NCI-H1105 (cell line): ENCODE measurements at places on chromosomes 1 and 21.

DNA sequence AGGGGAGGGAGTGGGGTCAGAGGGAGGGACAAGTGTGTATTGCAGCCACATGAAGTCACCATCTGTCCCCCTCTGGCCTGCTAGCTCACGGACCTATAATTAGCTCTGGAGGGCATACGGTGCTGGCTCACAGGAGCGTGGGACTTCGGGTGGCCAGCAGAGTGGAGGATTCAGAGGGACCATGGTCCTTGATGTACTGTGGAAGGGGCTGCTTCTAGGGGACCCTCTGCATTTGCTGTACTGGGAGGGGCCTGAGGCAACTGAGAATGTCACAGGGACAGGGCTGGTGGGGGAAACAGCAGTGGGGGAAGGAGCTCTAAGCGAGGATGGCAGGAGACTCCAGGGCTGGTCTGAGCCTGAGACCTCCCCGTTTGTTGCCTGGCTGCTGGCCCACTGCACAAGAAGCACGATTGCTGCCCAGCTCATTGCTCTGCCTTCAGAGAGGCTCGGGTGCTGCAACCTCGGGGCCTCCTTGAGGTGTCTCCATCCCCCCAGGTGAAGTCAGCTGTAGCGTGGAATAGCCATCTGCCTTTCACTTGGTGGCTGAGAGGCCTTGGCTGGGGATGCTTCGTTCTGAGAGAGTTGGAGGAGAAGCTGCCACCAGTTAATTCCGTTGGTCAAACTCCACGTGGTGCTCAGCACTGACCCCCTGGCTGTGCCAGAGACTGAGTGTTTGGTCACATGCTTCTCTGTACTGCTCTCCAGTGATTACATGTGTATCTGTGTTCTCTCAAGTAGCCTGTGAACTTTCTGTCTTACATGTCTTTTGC is 2.7 kb downstream of the PPFIA4 start:
- DNase-seq: no peak

DNA sequence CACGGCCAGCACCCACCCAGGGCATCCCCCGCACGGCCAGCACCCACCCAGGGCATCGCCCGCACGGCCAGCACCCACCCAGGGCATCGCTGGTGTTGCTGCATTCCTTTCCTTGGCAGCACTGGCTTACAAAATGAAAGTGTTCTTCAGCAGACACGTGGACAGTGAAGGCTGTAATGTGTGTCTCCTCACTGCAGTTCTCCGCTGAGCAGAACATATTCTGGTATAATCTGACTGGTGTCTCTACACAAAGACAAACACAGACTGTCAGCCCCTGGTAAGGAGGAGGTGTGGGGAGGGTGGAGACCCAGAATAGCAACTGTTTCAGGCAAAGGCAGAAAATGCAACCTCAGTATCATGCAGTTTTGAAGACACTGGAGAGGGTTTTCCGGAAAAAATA is 7.3 kb downstream of the LYPD8 start:
- DNase-seq: no peak

- DNase-seq: no peak
Observed at GRCh38 chr1:163187849-163188248, 14.9 kb downstream of the RGS5 start.

DNA sequence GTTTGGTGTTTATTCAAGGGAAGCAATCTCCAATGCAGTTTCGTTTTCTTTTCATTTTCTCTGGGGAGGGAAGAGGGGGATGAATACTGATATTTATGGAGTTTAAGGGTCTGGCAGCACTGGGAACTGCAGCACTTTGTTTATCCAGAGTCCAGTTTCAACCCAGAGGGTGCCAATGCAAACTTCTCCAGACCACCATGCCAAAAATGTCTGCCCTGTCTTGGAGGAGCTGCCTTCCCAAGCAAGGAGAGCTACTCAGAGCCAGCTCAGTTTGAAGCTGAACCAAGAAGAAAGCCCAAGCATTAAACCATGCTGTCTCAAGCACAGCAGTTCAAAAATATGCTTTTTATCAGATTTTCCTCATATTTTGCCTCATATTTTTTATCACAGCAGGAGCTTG is 589.7 kb downstream of the LMO4 start:
- DNase-seq: no peak

GRCh38 chr1:237931581-237931980 is 40.9 kb upstream of the ZP4 start:
- no peak for DNase-seq

GRCh38 chr1:202349206-202349928 is 868 bp downstream of the PPP1R12B start:
- DNase-seq: no peak

DNA sequence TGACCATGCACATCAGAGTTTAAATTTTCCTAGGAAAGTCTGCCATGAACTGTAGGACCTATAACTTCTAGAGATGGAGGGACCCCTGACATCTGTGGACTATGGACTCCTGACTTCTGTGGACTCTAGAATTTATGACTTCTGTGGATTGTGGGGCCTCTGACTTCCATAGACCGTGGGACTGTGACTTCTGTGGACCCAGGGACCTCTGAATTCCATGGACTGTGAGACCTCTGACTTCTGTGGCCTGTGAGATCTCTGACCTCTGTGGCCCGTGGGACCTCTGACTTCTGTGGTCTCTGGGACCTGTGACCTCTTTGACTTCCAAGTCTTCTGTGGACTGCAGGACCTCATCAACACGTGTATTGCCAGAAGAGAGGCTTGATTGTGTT is 36.7 kb downstream of the PEX14 start:
- no peak for DNase-seq

DNA sequence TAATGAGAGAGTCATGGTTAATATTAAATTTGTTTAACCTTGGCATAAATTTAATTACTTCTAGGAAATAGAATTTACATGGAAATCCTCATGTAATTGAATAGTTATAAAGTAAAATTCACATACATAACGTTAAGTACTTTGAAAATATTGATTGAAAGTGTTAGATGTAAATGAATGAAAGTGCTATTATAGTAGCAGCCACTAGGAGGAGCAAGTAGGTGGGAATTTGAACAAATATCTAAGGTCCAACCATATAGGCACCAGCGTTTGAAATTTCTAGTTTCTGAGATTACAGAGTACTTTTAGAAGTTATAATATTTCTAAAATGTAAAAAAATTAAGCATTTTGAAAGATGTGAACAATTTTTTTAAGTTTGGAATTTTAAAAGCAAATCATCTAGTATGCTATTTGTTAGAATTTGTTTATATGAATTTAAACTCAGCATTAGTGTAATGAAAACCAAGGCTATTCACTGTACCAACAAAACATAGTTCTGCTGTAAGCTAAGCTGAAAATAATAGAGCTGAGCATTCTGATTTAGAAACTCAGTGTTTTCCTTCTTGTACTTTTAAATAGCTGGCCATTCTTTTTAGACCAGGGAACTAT is 3.3 kb downstream of the B3GALT2 start:
- peak; percentile 38 for DNase-seq

GRCh38 chr1:48027533-48027835 is 30.3 kb upstream of the TRABD2B start:
- no peak for DNase-seq

DNA sequence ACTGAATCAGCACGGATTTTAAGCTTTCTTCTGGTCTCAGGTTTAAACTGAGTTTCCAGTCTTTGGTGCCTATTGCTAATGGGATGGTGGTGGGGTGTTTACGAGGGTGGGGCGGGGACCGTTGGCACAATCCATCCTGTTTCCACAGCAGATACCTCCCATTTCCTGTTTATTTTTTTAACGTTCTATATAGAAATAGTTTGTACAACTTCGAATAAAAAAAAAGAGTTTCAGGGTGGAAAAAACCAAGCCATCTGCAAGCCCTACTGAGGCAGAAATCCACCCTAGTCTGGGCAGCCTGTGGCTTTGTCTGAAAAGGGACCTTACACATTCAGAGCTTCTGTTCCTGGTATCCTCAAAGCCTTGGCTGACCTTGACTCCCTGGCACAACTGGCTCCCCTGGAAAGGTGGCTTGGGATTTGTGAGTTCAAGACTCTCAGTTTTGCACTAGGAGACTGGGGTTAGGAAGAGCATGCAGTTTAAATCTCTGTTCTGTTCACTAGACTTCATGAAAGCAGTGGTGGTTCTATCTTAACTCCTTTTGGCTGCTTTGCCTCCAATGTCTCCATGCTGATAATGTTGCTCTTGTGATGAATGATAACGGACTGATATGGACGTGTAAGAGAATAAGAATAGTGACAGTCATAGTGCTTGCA is 46.7 kb downstream of the VANGL2 start:
- no peak for DNase-seq

GRCh38 chr1:93501399-93501798 is 53.5 kb downstream of the FNBP1L start:
- no peak for DNase-seq

DNA sequence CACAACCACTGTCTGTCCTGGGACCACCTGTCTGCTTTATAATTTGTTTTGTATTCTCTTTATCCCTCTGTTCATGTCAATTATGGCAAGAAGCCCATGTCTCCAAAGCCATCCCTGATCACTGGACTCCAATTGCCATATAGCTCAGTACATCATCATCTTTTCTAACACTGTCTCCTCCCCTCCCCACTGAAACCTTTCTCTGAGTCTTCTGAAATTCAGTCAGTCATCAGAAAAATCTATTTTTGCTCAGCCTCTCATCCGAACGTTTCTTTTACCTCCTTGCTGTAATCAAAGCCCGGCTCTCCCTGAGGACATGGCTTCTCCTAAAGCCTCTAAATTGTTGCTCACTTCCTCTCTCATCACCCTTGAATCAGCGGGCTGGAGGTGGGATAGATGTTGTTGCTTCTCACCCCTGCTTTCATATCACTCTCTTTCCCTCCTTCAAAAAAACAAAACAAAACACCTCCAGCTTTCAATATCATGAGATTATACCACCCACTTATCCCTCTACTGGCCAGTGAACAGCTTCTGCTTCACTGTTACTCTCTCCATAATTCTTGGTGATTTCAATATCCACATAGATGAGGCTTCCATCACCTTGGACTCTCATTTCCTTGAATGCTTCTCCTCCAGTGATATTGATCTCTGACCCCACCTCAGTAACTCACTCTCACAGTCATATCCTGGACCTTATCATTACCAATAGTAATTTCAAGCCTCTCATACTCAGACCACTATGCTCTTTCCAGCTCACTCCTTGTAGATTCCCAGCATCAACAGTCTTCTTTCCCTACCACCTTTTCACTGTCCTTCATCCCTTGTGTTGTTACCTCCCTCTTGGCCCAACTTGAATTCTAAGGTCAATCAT is 27.8 kb downstream of the RAB3B start:
- no peak for DNase-seq

- DNase-seq: peak; percentile 83
Observed at GRCh38 chr1:30748098-30748698, 9.4 kb downstream of the LAPTM5 start.

GRCh38 chr21:22244516-22244915 is 1246.3 kb downstream of the NCAM2 start:
- no peak for DNase-seq

DNA sequence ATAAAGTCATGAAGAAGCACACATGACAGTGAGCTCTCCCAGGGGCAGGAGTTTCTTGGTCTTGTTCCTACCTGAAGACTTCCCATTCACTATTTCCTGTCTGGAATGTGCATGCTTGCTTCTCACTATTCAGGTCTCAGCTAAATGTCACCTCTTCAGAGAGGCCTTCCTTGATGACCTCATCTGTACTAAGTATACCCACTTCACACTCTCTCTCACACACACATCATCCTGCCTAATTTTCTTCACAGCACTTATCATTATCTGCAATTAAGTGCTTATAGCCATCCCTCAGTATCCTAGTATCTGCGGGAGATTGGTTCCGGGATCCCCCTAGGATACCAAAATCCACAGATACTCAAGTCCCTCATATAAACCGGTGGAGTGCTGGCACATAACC is 146.4 kb upstream of the IVNS1ABP start:
- DNase-seq: no peak
